ENCODE measurements at places on chromosomes 5 and 9. TPM values are rescaled to one million over a fixed set of nuclear protein-coding genes. Genes with fewer than 3 reads are reported as not detected.

DNA sequence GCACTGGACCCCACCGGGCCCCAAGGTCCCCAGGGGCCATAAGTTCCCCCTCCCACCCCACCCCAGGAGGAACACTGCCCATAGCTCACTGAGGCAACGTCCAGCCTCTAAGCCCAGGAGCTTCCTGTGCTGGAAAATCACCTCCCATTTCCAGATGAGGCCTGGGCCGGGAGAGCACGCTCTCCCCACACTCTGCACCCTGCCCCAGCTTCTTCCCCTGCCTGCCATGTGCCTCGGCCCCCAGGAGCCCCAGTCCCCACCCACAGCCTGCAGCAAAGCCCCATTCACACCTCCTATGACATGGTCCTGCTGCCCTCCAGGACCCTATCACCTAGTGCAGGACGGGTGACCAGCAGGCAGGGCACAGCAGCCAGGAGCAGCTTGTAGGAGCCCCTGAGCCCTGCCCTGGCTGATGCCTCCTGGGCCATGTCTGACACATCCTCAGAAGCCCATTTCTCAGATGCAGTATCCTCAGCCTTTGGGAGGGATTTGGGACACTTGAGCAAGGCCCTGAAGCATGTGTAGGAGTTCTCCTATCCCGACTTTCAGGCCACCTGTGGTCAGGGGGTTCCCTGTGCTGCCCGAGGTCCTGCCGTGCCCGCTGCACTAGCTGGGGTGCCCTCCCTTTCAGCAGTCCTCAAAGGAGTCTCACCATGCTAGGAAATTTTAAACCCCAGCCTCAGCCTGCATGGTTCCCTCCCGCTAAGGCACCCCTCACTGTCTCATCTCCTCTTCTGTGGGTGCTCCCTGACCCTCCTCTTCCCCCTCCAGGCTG, 119.4 kb upstream of the FOXD4L5 start:
- no peak for DNase-seq

SPRY4 gene
- 13.1 TPM for total RNA-seq

DNA sequence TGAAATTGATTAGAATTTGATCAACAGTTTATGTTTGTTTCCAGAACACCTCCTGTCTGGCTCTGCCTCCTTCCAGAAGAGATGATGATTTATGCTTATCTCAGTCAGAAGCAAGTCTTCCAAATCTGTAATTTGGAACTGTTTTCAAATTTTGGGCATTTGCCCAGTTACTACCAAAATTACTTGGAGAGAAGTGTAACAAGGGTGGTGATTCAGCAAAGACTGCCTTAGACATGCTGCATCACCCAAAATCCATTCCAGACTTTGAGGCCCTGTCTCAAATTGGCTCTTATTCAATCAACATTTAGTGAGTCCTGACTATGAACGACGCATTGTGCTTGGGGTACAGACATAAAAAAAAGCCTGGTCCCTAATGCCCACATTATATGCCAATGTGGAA, 89.4 kb downstream of the SH3TC2 start:
- DNase-seq: no peak

DNA sequence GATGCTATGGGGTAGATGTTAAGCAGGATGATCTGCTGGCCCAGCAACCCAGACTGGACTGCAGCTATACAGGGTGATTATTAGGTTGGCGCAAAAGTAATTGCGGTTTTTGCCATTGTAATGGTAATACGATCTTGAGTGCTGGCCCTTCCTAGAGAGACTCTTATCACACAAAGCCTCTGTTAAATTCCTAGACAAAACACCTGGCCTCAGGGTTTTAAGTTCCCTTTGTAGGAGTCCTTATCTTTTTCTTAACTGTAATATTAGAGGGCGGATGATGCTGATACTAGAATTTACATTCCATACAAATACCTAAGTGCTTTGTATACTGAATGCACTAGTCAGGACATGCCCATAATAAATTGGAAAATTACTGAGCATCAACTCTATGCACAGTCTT, 222.2 kb downstream of the NDUFS4 start:
- DNase-seq: no peak

GRCh38 chr9:18707061-18707461, 233.1 kb downstream of the ADAMTSL1 start:
- no peak for DNase-seq

GRCh38 chr5:148060309-148060708, 3.5 kb upstream of the SPINK5 start:
- no peak for DNase-seq

DNA sequence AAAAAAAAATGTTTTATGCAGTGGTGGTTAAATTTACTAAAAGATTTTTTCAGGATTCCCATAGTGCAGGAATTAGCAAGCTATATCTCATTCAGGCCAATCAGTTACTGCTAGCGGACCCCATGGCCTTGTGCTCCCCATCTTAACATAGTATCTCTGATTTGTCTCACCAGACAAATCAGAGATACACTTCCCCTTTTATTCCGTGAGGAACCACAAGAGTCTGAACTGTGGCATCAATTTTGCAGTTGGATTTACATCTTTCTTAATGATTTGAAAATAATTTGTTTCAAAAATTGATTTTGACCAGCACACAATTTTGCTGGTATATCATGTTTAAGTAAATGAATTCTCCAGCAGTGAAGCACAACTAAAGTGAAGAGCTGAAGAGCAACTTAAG, 17.9 kb downstream of the ITGA1 start:
- no peak for DNase-seq

DNA sequence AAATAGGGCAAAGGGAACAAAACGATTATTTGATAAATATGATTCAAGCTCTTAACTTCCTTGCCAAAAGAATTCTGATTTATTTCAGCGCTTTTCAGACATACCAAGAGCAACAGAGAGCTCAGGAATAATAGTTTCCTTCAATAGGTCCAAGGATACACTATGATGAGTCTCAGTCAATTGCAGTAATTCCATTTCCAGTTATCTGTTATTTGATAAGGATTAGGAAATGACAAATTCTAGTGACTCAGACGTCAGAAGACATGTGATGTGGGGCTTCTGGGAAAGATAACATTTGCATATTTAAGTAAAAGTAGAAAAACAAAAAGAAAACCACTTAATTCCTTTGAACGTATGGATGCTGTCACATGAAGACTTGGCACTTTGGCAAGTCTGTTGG, 1250.8 kb upstream of the CDH18 start:
- DNase-seq: no peak

- no peak for DNase-seq
Measured at GRCh38 chr9:92592537-92592936, 56.7 kb upstream of the ECM2 start.

DNA sequence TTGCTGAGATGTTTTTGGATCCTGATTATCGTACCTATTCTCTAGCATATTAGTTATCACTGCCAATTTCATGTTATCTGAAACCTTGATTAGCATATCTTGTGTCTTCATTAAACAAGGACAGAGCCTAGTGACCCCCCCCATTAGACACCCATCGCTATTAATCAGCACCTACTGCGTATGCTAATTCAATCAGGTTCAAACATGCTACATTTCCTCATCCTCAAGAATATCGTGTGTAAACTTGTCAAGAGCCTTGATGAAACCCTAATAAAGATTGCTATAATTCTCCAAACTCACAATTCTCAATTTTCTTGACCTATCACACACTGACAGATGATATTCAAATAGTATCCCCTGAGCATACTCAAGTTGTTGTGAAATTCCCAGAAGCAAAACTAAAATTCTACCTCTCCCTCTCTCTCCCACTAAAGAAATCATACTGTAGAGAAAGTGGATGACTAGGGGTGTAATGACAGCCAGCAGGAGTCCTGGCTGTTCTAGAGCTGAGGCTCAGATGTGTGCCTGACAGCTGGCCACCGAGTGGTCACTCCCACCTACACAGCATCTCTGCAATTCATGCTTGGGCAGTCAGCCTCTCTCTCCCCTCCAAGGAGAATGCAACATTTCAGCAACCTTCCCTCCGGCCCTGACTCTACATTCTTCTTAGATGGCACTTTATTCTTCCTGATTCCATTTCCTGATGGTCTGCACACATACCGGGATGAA, 9.2 kb upstream of the ZNF354A start:
- no peak for DNase-seq

DNA sequence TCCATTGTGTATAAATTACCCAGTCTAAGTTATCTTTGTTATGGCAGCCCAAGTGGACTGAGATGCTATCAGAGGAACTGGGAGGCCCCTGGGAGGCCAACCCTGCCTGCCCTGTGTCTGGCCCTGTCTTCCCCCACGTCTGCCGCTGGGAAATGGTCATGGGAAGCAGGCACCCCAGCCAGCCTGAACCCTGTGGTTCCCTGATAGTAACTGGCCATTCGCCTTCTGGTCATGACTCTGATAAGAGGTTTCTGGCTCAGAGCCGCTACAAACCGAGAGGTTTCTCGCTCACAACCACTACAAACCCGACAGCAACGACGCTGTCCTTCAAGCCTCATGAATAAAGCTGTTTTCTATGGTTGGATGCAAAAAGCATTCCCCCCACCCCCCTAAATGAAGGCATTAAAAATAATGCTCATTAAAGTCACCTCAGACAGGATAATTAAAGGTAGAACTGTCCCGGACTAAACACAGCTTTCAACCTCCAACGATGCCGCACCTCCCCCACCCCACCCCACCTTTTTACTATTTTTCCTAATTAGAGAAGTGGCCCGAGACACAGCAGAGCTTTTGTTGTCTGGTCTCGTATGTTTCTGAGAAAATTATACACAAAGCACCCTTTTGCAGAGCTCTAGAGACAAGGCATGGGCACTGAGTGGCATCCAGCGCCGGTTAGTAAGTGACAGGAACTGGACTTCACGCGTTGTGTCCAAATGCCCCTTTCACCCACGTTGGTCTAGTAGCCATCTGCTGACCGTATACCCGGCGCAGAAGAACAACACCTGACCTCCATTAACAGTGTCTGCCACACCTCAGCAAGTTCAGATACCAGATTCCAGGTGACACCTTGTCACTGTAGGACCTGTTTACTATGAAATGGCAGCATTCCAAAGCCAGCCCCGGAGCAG, 140.8 kb downstream of the COL23A1 start:
- no peak for DNase-seq

MCIDAS gene
- total RNA-seq: not detected

BRINP1 gene
- total RNA-seq: not detected

- no peak for DNase-seq
Measured at GRCh38 chr5:104733063-104733669, 1170.6 kb upstream of the NUDT12 start.

- DNase-seq: no peak
Measured at GRCh38 chr9:89425921-89426383, 72.0 kb downstream of the SEMA4D start.

- no peak for DNase-seq
Measured at GRCh38 chr9:34127035-34127948, 794 bp upstream of the DCAF12 start.

- no peak for DNase-seq
Measured at GRCh38 chr5:82676661-82677060, 398.5 kb upstream of the RPS23 start.

S1PR3 gene
- 2.0 TPM for total RNA-seq

- DNase-seq: peak; percentile 33
Measured at GRCh38 chr5:76040806-76041205, 42.4 kb upstream of the SV2C start.

FBXO38 gene
- total RNA-seq: 70.0 TPM

- no peak for DNase-seq
Measured at GRCh38 chr9:7336356-7337065, 463.1 kb downstream of the DMAC1 start.

GARIN3 gene
- total RNA-seq: not detected

DNA sequence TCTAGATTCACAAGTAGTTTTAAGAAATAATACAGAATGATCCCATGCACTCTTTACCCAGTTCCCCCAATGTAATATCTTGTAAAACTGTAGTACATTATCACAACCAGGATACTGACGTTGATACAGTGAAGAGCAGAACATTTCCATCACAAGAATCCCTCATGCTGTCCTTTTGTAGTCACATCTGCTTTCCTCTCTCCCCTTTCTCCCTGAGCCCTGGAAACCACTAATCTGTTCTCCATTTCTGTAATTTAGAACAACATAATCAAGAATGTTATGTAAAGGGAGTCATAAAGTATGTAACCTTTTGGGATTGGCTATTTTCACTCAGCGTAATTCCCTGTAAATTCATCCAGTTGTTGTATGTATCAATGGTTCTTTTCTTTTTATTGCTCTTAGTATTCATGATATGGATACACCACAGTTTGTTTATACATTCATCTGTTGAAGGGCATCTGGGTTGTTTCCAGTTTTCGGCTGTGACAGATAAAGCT, 61.1 kb downstream of the ERCC6L2 start:
- no peak for DNase-seq

DNA sequence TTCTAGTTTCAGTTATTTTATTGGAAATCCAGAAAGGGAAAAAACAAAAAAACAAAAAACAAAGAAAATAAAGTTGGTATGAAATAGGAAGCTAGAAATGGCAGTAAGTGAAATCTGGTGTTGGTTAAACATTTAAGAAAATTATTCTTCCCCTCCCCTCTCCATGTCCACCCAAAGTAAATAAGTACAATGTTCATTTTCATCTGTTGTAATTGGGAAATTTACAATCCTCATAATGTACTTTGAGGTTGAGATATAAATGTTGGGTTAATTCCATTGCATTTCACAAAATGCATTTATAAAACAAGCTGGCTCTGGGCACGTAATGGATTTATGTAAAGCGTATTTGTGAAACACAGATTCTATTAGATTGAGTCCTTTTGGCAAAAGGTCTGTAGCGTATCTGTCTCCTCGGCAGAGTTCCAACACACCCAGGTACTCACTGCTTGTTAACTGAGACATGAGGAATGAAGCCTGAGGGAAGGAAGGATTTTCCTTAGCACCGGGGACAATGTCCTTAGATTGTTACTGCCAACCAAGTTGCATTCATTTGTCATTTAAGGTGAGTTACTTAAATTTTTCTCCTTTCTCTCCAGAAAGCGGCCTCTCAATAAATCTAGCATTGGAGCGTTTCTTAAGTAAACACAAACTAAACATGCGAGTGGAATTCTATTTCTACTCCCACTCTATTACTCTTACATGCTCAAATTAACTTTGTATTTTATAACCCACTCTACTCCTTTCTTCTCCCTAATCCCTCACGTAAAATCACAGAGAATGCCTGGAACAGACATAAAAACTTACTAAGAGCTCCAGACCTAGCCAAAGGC, 912.3 kb upstream of the WWC1 start:
- DNase-seq: peak; percentile 47

DNA sequence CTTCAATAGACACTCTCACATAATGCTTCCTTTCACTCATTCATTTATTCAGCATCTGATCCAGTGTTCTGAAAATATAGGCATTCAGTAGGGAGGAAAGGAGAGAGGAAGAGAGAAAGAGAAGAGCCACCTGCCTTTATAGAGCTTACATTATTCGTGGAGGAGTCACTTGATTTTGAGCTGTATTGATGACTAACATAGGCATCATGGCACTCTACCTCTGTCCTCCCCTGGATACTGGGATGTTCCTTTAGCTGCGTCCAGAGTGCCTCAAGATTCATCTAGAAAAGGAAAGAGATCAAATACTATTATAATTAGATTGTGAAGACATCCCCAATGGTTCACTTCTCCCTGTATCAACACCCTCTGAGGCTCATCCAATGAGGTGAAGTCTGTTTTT, 345.1 kb downstream of the SPATA31D1 start:
- no peak for DNase-seq

GRCh38 chr5:64746446-64746845, 22.0 kb downstream of the SREK1IP1 start:
- no peak for DNase-seq

All from transverse colon (tissue), 4 donors.